D341Med (cell line): ENCODE measurements at places on chromosomes 13 and 19.

- DNase-seq = no peak
These were observed 68.1 kb upstream of the EDNRB start for GRCh38 chr13:77986713-77987112.

DNA sequence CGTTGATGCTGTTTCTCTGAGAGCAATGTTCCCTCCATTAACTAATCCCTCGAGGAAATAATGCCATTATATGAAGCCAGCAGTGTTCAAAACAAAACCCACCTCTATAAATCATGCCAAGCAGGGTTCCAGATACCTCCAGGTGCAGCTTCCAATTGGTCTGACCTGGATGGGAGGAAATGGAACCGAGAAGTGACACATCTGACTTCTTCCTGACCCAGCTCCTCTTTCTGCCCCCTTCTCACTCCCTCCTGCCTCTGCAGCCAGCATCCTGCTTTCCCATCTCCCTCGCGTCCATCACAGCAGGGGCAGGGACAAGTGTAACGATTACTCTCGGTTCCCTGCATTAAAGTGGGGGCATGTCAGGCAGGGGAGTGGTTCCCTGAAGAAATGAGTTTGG, 37.5 kb downstream of the HSPH1 start:
- no peak for DNase-seq

DNA sequence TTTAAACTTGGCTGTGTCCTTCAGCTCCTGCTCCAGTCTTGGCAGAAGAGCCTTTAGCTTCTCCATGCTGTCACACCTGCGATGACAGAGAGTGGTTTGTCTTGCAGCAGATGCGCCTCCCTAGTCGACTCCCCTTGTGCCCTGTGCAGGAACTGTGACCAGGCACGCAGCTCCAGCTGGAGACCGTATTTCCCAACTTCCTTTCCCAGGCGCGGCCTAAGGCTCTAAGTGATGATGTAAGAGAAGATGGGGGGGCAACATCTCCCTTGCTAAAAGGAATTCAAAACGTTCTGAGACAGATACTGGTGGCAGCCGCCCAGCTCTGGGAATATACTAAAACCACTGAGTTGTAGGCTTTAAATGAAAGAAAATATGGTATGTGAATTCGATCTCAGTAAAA, 16.3 kb downstream of the DCUN1D2 start:
- DNase-seq = no peak

- no peak for DNase-seq
These were observed 15.1 kb downstream of the NOSIP start for GRCh38 chr19:49565261-49565660.
